Forelimb muscle (tissue), 1 donor: ENCODE measurements at places on chromosomes 7 and 10. TPM values are rescaled to one million over a fixed set of nuclear protein-coding genes. Genes with fewer than 3 reads are reported as not detected.

GRCh38 chr7:155490697-155491628 is 33.0 kb downstream of the EN2 start:
- no peak for DNase-seq

- DNase-seq, result no peak
Observed at GRCh38 chr7:157526913-157527634, 190.3 kb downstream of the DNAJB6 start.

DNA sequence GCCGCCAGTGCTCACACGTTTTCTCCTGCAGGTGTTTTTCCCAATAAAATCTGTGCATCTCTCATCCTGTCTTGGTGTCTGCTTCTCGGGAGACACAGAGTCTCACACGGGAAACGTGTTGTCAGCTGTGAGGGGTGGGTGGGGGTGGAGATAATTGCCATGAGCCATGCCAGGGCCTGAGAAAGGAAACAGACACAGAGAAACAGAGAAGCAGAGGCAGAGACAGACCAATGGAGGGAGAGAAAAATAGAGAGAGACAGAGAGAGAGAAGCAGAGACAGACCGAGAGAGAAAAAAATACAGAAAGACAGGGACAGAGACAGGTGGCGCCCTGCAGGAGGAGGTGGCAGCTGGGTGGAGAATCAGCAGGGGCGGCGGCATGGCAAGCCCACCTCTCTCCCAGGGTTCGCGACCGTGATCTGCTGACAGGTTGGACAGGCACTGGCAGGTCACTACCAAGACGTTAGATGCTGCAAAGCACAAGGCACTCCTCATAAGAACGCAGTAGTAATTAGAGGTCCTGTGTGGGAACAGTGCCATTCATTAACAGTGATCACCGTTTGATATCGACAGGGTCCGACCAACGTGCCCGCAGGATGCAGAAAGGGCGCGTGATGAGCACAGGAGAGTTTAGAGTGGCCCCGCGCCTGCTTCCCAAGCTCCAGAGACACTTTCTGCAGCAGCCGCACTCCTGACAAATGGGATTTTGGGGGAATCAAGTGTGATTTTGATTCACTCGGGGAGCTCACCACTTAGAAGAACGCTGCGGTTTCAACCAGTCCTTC is 70.5 kb upstream of the INSIG1 start:
- no peak for DNase-seq

DNA sequence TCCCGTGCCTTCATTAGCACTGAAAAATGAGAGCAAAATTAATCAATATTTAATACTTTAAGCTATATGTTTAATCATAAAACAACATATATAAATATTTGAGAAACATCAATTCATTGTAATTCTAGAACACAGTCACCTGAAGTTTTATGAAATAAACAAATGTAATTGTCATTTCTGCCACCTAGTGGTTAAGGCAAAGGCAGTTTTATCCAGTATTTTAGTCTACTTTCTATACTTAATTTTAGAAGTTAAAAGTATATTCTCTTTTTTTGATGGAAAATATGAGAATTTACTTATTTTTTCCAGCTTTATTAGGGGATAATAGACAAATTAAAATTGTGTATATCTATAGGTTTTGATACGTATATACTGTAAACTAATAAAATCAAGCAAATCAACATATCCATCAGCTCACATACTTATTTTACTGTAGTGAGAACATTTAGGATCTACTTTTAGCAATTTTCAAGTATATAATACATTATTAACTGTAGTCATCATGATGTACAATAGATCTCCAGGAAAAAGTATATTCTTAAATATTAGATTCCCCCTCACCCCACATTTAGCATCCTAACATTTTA is 16.9 kb downstream of the PCGF6 start:
- no peak for DNase-seq

GRCh38 chr7:2984091-2984490 is 59.6 kb downstream of the CARD11 start:
- DNase-seq, result no peak

- DNase-seq, result no peak
Observed at GRCh38 chr10:64497306-64497705, 976.1 kb downstream of the REEP3 start.

DNA sequence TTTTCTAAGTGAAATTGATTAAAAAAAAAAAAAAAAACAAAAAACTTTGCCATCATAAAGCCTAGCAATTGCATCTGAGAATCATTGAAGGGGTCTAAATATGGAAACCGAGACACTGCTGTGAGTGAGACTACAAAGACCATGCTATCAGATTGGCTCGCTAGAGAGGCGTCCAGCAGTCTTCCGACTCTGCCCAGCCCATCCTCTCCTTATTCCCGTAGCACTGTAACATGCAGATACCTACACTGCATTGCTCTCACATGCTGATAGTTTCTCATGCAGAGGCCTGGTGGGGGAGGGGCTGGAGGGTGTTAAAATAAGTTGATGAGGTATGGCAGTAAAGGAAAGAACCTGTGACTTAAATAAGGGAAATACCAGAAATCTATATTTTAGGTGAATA is 130.7 kb downstream of the NRF1 start:
- DNase-seq, result no peak

- DNase-seq, result no peak
Observed at GRCh38 chr10:95201736-95202135, 7.7 kb downstream of the ACSM6 start.

DNA sequence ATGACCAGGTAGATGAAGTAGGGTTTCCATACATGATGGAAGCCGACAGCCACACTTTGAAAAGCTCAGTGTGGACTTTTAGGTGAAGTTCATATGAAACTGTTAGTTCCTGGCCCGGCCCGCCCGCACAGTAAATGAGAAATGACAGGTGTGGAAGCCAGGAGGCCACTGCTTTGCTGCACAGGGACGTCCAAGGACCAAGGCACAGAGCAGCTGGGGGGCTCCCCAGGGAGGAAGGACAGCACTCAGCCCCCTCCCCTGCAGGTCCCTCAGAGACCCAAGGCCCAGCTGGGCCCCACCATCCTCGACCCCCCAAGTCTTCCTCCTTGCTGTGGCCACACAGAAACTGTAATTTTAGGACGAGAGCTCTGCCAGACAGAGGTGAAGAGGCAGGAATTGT is 219.2 kb downstream of the PTPRN2 start:
- DNase-seq, result no peak

GRCh38 chr10:63456437-63457210 is 9.2 kb downstream of the JMJD1C start:
- DNase-seq, result no peak

GRCh38 chr10:89750441-89750840 is 49.1 kb downstream of the KIF20B start:
- no peak for DNase-seq

- no peak for DNase-seq
Observed at GRCh38 chr10:129331207-129331838, 135.7 kb upstream of the MGMT start.

- DNase-seq, result no peak
Observed at GRCh38 chr10:66714741-66715140, 211.1 kb upstream of the LRRTM3 start.

- DNase-seq, result no peak
Observed at GRCh38 chr7:36906448-36906847, 182.2 kb upstream of the AOAH start.

GRCh38 chr10:88281592-88282347 is 301.3 kb downstream of the RNLS start:
- no peak for DNase-seq

- no peak for DNase-seq
Observed at GRCh38 chr10:78398382-78398781, 364.7 kb downstream of the RPS24 start.

DNA sequence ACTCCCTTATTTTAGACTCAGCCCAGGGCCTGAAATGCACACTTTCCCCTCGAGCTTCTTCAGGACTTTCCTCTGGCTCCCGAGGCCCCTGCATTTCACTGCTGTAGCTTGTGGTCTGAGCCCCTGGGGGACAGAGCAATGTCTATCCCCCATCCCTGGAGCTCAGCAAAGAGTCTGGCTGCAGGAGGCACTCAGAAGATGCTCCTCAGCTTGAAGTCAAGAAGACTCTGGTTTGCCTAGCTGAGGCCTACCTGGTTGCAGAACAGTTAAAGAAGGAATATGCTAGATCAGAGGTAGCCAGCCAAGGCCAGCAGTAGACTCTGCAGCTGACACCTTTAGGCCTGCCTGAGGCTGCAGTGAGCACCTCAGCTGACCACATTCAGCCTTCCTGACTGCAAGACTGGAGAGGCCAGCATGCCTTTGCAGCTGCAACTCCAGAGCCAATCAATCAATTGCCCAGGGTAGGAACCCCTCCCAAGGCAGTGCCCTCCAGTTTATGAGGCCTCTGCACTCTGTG is 36.9 kb upstream of the IKZF1 start:
- DNase-seq, result no peak

- DNase-seq, result no peak
Observed at GRCh38 chr10:110252151-110252550, 44.7 kb downstream of the MXI1 start.

- no peak for DNase-seq
Observed at GRCh38 chr7:137904833-137905232, 58.1 kb upstream of the DGKI start.

DNA sequence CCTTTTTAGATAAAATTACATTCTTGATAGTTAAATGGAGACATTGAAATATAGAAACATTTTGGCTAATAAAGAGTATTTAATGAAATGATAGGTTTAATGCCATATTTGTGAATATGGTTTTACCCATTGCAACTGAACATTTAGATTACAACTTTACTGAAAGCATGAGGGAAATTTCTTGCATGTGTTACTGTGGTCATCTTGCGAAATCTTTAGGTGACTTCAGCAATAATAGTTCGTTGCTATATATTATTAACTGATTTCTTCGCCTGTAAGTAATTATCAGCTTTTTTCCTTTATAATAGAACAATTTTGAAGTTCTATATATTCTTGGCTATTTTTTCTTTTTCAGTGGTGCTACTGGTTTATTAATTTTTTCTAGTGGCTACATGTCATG is 83.2 kb downstream of the MLLT10 start:
- DNase-seq, result no peak

DNA sequence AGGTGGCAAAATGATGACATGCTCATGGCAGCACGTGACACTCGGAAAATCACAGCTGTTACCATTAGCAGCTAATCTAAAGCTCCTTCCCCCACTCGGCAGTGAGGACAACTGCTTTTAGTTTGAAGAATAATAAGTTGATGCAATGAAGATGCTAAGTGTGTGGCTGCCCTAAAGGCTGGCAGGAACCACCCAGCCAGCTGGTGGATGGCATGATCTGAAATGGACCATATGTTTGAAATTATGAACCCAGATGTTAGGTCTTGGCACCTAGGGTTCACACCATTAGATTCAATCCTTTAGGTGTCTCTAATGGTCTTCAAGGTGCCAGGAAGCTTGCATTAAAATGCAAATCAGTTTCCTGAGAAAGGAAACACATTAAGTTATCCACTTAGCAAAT is 230.1 kb downstream of the WDR11 start:
- DNase-seq, result no peak

DNA sequence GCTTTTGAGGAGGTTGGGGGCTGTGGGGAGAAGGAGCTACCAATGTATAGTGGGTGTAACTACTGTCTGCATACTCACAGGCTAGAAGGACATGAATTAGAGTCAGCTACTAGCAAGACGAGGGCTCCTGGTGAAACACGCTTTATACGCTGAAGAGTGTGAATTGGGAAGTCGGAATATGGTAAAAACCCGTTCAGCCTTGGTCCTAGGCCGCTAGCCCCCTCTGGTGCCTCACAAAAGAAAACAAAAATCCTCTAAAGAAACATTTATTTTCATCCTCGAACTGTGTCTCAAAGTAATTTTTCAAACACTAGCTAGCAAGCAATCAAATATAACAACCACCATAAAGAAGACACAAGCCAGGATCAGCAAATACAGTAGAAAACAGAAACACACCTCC is 338.1 kb upstream of the SEMA3C start:
- DNase-seq, result no peak

DNA sequence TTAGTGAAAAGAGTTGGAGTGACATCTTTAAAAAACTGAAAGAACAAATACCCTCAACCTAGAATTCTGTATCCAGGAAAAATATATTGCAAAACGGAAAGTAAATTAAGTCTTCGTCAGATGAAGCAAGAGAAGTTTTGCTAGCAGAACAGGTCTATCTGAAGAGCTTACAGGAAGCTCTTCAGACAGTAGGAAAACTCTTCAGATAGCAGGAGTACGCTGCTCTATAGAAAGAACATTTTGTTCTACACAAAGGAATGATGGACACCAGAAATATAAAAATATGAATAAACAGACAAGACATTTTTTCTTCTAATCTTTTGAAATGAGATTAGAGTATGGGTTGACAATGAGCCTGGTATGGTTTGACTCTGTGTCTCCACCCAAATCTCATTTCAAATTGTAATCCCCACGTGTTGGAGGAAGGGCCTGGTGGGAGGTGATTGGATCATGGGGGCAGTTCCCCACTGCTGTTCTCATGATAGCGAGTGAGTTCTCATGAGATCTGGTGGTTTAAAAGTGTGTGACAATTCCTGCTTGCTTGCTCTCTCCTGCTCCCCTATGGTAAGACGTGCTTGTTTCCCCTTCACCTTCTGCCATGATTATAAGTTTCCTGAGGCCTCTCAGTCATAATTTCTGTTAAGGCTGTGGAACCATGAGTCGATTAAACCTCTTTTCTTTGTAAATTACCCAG is 567.3 kb downstream of the AUTS2 start:
- no peak for DNase-seq

Gene MOGAT3
- not detected for polyA plus RNA-seq

Gene EVX1
- not detected for polyA plus RNA-seq

Gene OR2A5
- polyA plus RNA-seq, result not detected

Gene SHOC2
- 27.6 TPM for polyA plus RNA-seq

Gene MUC12
- polyA plus RNA-seq, result 0.48 TPM

Gene METTL27
- 1.9 TPM for polyA plus RNA-seq

Gene DNAH11
- polyA plus RNA-seq, result 0.30 TPM

Gene SYT15B
- polyA plus RNA-seq, result 0.77 TPM

Gene CYP2E1
- 1.4 TPM for polyA plus RNA-seq

Gene TDRD1
- polyA plus RNA-seq, result 0.13 TPM

Gene TAS2R41
- polyA plus RNA-seq, result not detected

Gene CALML3
- 0.09 TPM for polyA plus RNA-seq

Gene CYP3A4
- polyA plus RNA-seq, result 0.22 TPM

Gene GNA12
- polyA plus RNA-seq, result 26.5 TPM

Gene NYAP1
- 1.8 TPM for polyA plus RNA-seq
